ENCODE measurements at places on chromosomes 16 and 17.

- no peaks in the 10 kb centered on the region for H3K36me3 ChIP-seq
- DNase-seq, result peak; percentile 92
- no peak overlapping the region for H3K4me3 ChIP-seq
- H3K4me1 ChIP-seq, result peaks cover 34% of the 10 kb centered on the region
- H3K27me3 ChIP-seq, result no peaks in the 10 kb centered on the region
Measured at GRCh38 chr17:75749545-75750389, 15.2 kb downstream of the GALK1 start.

GRCh38 chr17:44782326-44782850 lies 23.6 kb downstream of the ADAM11 start:
- H3K27me3 ChIP-seq, result peaks cover 5% of the 10 kb centered on the region
- no peak overlapping the region for H3K27ac ChIP-seq
- no peak overlapping the region for H3K4me3 ChIP-seq
- H3K36me3 ChIP-seq, result no peaks in the 10 kb centered on the region
- H3K4me1 ChIP-seq, result peaks cover 13% of the 10 kb centered on the region
- no peak for DNase-seq

- no peaks in the 10 kb centered on the region for H3K27me3 ChIP-seq
- no peak within 1 kb of the TSS for H3K27ac ChIP-seq
- DNase-seq, result peak; percentile 66
- H3K4me1 ChIP-seq, result peaks cover 34% of the 10 kb centered on the region
- H3K36me3 ChIP-seq, result no peaks in the 10 kb centered on the region
Measured at GRCh38 chr17:41811549-41812380, at the start of gene P3H4. Gene P3H4, minus strand, starts transcription at chr17:41811949. Its CDS starts 34 bp downstream, at chr17:41811915.

- H3K4me3 ChIP-seq, result no peak overlapping the region
- no peak overlapping the region for H3K27ac ChIP-seq
- H3K36me3 ChIP-seq, result no peaks in the 10 kb centered on the region
- H3K27me3 ChIP-seq, result no peaks in the 10 kb centered on the region
- H3K4me1 ChIP-seq, result no peaks in the 10 kb centered on the region
Measured at GRCh38 chr16:87515475-87516330, 22.9 kb upstream of the ZCCHC14 start.

- no peak within 1 kb of the TSS for H3K27ac ChIP-seq
- no peak for DNase-seq
- peaks cover 22% of the 10 kb centered on the region for H3K27me3 ChIP-seq
- peak within 1 kb of the TSS; percentile 37 for H3K4me3 ChIP-seq
- peaks cover 5% of the 10 kb centered on the region for H3K4me1 ChIP-seq
- H3K36me3 ChIP-seq, result no peaks in the 10 kb centered on the region
Measured at GRCh38 chr16:73047536-73048291, at the start of gene ZFHX3. Gene ZFHX3, minus strand, starts transcription at chr16:73048128. Its CDS starts 87,983 bp downstream, at chr16:72960145.

- H3K4me3 ChIP-seq, result no peak overlapping the region
- H3K36me3 ChIP-seq, result no peaks in the 10 kb centered on the region
- no peaks in the 10 kb centered on the region for H3K27me3 ChIP-seq
- H3K4me1 ChIP-seq, result no peaks in the 10 kb centered on the region
- no peak for DNase-seq
- H3K27ac ChIP-seq, result no peak overlapping the region
Measured at GRCh38 chr16:54976651-54977200, 46.1 kb downstream of the IRX5 start.

DNA sequence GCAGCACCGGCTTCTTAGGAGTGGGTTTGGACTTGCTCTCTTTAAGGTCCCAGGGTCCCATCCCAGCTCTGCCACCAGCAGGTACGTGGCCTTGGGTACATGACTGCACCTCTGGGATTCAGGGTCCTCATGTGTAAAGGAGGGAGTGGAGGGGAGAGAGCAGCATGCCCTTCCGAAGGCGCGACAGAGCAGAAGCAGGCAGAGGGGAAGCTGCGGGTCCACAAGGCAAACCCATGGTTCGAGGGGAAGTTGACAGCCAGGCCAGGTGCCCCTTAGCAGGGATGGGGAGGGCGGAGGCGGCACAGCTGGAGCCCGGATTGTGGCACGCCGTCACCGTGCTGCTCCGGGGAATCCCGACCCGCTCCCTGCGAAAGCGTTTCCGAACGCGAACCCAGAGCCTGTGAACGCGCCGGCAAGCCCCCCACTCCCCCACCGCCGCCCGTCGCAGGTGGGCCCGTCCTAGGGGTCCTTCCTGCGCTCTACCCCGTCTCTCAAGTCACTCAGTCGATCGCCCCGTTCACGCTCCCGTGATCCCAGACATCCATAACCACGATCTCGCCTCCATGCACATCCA lies 4.1 kb upstream of the TBX2 start:
- no peaks in the 10 kb centered on the region for H3K36me3 ChIP-seq
- no peak for DNase-seq
- H3K27ac ChIP-seq, result no peak overlapping the region
- peaks cover 31% of the 10 kb centered on the region for H3K27me3 ChIP-seq

DNA sequence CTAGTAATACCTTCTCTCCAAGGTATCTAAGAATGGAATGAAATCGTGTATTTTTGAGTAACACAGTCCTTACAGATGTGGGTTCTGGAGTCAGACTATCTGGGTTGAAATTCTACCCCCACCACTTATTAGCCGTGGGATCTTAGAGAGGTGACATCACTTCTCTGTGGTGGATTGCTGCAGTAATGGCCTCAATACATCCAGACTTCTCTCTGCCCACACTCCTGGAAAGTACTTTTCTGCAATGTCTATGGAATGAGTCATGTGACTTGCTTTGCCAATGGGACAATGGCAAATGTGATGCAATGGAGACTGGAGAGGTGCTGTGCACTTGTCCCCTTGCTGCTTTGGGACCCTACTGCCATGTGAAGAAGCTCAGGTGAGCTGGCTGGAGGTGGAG lies 418.2 kb downstream of the HAPSTR1 start:
- no peak overlapping the region for H3K27ac ChIP-seq
- no peaks in the 10 kb centered on the region for H3K4me1 ChIP-seq
- DNase-seq, result no peak
- H3K36me3 ChIP-seq, result no peaks in the 10 kb centered on the region

DNA sequence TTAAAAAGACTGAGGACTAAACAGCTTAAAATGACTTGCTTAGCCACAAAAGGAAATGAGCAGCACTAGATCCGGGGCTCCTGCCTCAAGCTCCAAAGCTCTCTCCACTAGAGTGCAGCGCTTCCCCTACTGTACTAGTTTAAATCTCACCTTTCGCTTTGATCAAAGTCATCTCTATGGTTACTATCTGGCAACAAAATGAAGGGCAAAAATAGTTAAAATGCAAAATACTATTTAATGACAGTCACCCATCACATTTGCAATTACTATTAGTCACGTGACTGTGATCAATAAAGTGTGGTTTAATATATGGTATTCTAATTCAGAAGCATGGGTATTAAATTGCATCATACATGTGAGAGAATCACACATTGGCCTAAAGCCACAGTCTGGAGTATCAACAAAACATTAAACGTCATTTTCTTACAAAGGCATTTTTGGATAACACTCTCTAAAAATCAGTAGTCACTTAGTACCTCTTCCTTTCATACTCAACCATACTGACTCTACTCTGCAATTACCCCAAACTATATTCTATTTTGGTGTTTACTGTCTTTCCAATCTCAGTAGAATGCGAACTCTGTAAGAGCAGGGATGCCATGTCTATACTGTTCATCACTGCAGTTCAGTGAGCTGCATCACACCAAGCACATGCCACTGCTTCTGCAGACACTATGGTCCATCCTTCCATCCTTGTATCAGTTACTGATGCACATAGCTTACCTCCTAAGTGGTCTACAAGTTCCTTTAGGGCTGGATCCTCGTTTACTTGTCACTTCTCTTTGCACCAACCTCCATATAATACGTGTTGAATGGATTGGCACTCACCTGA lies 6.2 kb downstream of the PSMD12 start:
- H3K4me1 ChIP-seq, result peaks cover 48% of the 10 kb centered on the region
- H3K4me3 ChIP-seq, result no peak overlapping the region
- H3K27ac ChIP-seq, result no peak overlapping the region

GRCh38 chr17:27256225-27257030 lies 37.5 kb upstream of the WSB1 start:
- H3K4me3 ChIP-seq, result no peak overlapping the region
- DNase-seq, result no peak
- no peaks in the 10 kb centered on the region for H3K27me3 ChIP-seq
